Glomerular endothelial cell (primary cell): ENCODE measurements at places on chromosomes 5 and 9.

- DNase-seq, result no peak
Observed at GRCh38 chr5:108420755-108421154, 38.9 kb upstream of the FBXL17 start.

GRCh38 chr9:68780720-68781119, 75.7 kb downstream of the PIP5K1B start:
- no peak for DNase-seq

DNA sequence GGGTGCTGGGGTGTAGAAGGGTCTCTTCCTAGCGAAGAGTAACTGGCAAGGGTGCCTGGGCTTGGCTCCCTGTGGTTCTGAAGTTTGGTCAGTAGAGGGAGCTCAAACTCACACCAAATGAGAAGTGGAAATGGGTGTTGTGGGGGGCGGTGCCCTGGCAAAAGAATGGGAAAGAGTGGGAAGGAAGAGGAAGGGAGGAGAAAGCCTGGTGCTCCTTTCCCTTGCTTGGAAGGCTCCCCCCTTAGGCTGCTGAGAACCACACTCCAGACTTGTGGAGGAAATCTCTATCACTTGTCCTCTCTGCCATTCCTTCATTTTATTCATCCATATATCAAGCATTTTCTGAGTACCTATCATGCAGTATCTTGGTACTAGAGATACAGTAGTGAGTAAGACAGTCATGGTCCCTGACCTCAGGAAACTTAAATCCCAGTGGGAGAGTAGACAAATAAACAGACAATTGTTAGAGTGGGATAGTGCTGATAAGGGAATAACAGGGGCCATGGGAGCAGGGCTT, 13.0 kb downstream of the SLC4A9 start:
- no peak for DNase-seq

- DNase-seq, result no peak
Observed at GRCh38 chr5:9894571-9895301, 264.6 kb upstream of the TAS2R1 start.

- DNase-seq, result no peak
Observed at GRCh38 chr5:144142139-144142823, 28.2 kb downstream of the YIPF5 start.

DNA sequence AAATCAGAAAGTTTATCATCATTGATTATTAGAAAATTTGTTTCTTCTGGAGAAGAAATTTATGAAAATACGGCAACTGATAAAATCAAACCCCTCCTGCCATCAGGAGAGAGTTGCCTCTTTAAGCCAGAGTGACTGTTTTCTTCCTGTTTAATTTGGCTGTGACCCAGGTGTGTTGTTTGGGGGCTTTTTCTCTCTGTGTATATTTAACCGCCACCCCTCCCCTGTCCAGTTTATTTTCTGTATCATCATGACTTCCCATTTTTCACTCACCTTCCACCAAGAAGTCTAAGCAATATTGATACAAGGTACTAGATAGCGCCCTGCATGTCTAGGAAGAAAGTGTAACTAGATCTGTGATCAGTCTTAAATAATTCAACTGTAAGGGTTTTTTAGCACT, 50.1 kb downstream of the FAM78A start:
- DNase-seq, result no peak

GRCh38 chr9:114743446-114743845, 61.5 kb upstream of the TEX48 start:
- DNase-seq, result no peak

- no peak for DNase-seq
Observed at GRCh38 chr5:132765311-132766019, 11.6 kb downstream of the SEPTIN8 start.
